ENCODE measurements at places on chromosomes 5 and 9.

- DNase-seq = no peak
Measured at GRCh38 chr5:131966551-131966950, 21.1 kb upstream of the MEIKIN start.

DNA sequence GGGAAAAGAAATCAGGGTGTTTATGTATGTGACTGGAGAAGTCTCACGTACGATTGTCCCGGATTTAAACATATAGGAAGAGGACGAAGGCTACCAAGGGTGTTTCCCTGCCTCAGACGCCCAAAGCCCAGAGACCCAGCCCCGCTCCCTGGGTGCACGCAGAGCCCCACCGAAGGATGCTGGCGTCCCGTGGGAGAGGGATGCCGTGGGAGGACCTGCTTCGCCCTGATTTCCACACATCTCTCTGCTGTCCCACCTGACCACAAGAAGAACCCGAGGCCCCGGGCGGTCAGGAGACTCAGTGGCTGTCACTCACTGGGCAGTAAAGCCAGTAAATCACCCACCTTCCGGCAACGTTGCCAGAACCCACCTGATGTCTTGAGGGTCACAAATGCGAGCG lies 211.8 kb upstream of the TBCA start:
- DNase-seq = no peak

GRCh38 chr9:77502568-77502967 lies 145.6 kb downstream of the GNA14 start:
- DNase-seq = no peak

DNA sequence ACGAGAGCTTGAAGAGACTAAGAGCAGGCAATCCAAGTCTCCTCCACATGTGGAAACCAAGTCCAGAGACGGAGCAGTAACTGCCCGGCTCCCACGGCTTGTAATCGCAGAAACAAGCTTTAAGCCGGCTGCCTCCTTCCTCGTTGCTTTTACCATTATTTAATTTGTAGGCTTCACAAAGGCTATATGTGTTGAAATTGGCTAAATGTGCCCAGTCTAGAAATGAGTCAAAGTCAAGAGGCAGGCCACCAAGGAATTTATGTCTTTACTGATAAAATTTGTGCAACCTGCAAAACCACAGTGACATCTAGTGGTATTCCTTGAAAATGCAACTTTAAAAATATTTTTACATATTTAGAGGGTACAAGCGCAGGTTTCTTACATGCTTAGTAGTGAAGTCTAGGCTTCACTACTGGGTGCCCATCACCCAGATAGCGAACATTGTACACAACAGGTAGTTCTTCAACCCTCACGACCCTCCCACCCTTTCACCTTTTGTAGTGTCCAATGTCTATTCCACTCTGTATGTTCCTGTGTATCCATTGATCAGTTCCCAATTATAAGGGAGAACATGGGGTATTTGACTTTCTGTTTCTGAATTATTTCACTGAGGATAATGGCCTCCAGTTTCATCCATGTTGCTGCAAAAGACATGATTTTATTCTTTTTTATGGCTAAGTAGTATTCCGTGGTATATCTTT lies 33.5 kb upstream of the EBF1 start:
- peak; percentile 81 for DNase-seq

- no peak for DNase-seq
Measured at GRCh38 chr9:115815786-115816185, 337.8 kb upstream of the PAPPA start.

- DNase-seq = no peak
Measured at GRCh38 chr9:7970681-7971330, 171.2 kb upstream of the DMAC1 start.

DNA sequence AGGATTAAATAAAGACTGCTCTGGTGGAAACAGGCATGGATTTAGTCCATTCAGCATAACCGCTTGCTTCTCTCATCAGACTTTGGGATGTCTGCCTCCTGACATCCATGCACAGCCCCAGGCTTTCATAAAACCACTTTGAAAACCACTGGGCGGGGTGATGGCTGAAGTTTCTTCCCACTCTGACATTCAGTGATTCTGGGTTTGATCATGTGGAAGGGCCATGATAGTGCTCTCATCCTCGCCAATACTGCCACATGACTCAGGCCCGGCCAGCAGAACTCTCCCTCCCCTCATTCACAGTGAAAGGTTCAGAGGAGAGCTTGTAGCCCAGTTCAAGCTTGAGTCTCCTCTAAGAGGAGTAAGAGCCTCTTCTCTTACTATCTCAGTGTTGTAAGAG lies 29.6 kb upstream of the GLRA1 start:
- no peak for DNase-seq

DNA sequence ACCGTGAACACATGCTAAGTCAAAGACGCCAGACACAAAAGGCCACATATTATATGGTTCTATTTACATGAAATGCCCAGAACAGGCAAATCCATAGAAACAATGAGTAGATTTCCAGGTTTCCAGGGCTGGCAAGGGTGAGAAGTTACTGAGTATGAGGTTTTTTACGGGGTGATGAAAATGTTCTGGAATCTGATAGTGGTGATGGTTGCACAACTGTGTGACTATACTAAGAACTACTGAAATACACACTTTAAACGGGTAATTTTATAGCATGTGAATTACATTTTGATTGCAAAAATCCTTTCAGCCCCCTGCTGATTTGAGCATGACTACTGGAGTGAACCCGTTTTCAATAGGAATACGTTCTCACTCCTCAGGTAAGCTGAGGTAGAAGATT lies 46.7 kb upstream of the TBC1D9B start:
- DNase-seq = no peak

DNA sequence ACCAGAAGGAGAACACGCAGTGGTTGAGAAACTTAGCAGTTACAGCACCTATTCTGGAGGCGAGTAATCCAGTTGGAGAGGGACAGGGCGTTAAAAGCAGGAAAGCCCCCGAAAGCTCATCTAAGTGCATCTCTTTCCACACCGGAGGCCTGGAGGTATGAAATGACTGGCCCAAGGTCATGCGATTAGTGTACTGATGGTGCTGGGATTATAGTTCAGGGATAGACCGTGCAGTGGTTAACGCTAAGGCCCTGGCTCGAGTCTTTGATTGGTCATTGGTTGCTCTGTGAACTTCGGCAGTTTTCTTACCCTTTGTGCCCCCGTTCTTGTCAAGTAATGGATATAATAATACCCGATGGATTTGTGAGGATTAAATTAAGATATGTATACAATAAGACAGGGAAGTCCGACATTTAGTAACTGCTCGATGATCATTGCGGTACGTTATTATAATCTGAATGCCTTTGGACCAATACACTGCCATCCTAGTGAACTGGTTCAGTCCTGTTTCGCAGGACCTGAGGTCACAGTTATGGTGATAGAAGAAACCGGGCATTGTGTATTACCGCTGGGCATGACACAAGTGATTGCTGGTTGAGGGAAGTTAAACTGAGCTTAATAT lies 960 bp downstream of the CANX start:
- DNase-seq = peak; percentile 53

DNA sequence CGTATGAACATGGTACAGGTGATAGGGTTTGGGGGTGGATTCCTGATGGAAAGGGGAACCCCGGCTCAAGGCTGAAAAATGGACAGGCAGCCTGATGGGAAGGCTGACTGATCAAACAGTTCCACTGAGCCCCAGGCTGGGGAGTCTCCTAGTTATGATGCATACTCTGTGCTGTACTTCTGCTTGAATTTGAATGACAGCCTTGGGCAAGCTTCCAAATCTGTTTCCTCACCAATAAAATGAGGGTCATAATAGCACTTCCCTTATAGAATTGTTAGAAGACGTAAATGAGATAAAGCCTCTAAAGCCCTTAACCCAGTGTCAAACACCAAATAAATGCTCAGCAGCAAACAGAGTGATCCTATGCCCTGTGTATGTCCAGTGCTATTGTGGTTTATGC lies 478.5 kb upstream of the DMAC1 start:
- no peak for DNase-seq

GRCh38 chr9:130768265-130768664 lies 66.8 kb upstream of the ABL1 start:
- DNase-seq = no peak

GRCh38 chr9:99445371-99445891 lies 223.3 kb downstream of the SEC61B start:
- DNase-seq = peak; percentile 93

DNA sequence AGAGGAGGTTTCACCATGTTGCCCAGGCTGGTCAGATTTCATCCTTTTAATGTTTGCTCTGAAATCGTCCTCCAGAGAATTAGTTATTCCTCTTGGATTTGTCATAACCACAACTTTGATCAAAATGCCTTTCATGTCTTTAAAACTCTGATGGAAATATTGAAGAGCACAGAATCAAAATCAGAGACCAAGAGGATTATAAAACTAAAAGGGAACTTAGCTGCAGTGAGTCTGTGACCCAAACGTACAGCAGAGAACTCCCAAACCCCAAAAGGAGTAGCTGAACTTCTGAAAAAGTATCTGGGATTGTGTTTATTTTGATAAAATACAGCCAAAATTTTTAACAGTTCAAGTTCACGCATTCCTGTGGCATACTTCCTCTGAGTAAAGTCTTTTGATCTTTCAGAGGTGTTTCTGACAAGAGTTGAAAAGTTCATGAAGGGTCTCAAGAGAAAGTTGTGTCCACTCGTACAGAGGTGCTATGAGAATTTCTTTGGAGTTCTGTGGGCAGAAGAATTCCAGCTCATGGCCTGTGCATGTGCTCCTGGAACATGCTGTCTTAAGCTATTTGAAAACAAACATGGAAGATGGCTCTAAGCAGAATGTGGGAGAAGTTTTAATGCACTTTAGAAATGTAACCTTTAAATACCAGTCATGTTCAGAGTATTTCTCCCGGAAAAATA lies 124.0 kb downstream of the ESM1 start:
- peak; percentile 27 for DNase-seq

GRCh38 chr5:172429201-172429940 lies 25.0 kb downstream of the SH3PXD2B start:
- DNase-seq = peak; percentile 81

- no peak for DNase-seq
Measured at GRCh38 chr5:24167806-24168205, 477.0 kb downstream of the CDH10 start.

DNA sequence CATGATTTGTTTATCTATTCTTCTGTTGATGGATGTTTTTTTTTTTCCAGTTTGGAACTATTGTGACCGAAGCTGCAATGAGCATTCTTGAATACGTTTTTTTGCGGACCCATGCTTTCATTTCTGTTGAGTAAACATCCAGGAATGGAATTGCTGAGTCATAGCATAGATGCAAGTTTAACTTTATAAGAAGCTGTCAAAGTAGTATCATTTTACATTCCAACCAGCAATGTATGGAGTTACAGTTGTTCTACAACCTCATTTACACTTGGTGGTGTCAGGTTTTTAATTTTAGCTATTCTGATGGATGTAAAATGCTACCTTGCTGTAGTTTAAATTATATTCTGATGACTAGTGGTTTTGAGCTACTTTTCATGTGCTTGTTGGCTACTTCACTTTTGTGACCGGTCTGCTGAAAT lies 49.0 kb downstream of the NPR3 start:
- peak; percentile 46 for DNase-seq

DNA sequence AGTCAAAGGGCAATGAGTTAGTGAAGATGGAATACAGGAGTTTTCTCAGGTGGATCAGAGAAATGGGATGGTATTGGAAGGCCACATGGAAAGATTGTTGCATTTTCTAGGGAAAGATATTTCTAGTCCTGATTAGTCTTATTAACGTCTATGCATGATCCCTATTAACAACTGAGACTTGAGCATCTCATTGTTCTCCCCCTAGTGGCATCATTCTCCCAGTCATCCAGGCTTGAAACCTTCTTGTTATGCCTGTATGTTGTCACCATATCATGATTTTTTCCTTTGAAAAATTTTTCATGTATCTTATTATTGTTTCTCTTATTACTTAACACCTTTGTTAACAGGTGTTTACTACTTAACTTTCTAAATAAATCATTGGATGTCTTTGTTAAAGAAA lies 34.4 kb downstream of the KIF2A start:
- DNase-seq = no peak
